Neural crest cell (in vitro differentiated cells): ENCODE measurements at places on chromosomes 12 and 14. TPM values are rescaled to one million over a fixed set of nuclear protein-coding genes. Genes with fewer than 3 reads are reported as not detected.
A peak's percentile ranks its signal among the peaks of the same experiment; 100 is the strongest.

DNA sequence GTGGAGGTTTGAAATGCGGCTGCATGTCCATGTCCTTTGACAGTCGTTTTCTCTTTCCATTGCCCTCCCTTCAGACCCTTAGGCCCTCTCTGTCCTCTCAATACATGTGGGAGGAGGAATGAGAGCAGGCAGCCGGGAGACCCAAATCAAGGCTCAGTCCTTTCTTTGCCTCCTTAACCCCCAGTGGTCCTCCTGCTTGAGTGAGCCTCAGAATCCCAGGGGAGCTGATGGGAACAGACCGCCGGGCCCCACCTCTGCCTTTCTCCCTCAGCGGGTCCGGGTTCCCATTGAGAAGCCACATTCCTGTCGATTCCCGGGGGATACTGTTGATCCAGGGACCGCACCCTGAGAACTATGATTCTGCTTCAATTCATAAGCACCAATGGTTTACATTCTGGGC is 77.9 kb upstream of the RFLNA start:
- H3K4me1 ChIP-seq: peaks cover 23% of the 10 kb centered on the region
- H3K4me3 ChIP-seq: no peak overlapping the region
- no peak for DNase-seq
- H3K27ac ChIP-seq: no peak overlapping the region
- peaks cover 7% of the 10 kb centered on the region for H3K27me3 ChIP-seq

- no peak overlapping the region for H3K27ac ChIP-seq
- H3K36me3 ChIP-seq: no peaks in the 10 kb centered on the region
- no peak for DNase-seq
- H3K4me1 ChIP-seq: no peaks in the 10 kb centered on the region
- H3K27me3 ChIP-seq: no peaks in the 10 kb centered on the region
These were observed 236.6 kb downstream of the SEC23A start for GRCh38 chr14:38866461-38866860.

- no peaks in the 10 kb centered on the region for H3K4me1 ChIP-seq
- no peak overlapping the region for H3K4me3 ChIP-seq
- no peaks in the 10 kb centered on the region for H3K36me3 ChIP-seq
- no peak overlapping the region for H3K27ac ChIP-seq
- H3K27me3 ChIP-seq: no peaks in the 10 kb centered on the region
These were observed 53.3 kb upstream of the STXBP6 start for GRCh38 chr14:25103271-25103670.

DNA sequence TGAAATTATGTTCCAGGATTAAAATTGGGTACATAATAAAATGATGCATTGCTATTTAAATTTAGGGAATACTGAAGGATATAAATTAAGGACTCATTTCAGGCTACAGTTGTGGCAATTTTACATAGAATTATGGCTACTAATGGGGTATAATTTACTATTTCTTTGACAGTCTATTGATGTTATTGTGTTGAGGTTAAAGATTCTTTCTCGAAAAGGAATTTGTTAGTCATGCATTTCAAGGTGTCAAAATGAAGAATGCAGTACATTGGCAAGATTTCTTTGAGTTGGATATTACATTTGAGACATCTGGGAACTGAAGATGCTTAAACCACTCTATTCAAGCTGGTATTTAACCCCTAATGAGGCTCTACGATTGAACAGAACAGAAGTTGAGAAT is 28.3 kb downstream of the SLC5A8 start:
- H3K4me1 ChIP-seq: no peaks in the 10 kb centered on the region
- H3K4me3 ChIP-seq: no peak overlapping the region
- peaks cover 22% of the 10 kb centered on the region for H3K27me3 ChIP-seq
- no peaks in the 10 kb centered on the region for H3K36me3 ChIP-seq

DNA sequence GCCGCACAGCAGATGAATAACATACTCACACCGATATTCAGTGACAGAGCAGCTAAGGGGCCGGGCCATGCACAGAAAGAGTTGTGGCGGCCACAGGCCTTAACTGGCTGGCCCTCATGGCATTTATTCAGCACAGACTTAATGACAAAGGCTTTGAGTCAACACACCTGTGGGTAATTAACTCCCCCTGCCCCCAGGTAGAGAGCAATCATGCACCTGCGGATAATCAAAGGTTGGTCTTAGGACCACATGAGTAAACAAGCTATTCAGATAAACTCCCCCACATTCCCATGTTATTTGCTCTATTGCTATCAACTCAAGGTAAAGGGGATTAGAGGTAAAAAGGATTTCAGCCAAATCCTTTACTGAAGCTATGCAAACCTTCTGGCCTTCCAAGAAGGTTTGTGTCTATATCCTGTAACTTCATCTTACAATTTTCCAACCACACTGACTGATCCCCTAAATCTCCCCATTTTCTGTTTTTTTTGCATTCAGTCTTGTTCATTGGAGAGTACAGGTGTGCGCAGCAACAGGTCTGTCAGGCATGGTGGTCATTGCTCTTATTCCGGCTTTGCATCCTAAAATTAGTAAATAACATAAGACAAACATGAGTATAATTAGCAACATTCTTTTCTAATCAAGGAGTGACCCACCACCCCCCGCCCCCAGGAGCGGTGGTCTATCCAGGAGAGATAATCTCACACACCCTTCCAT is 16.9 kb upstream of the BLTP3B start:
- H3K4me1 ChIP-seq: peaks cover 16% of the 10 kb centered on the region
- no peaks in the 10 kb centered on the region for H3K27me3 ChIP-seq
- no peak overlapping the region for H3K27ac ChIP-seq
- no peak for DNase-seq
- no peaks in the 10 kb centered on the region for H3K36me3 ChIP-seq

GRCh38 chr14:64501411-64502171 is 2.0 kb downstream of the ZBTB25 start:
- H3K36me3 ChIP-seq: no peaks in the 10 kb centered on the region
- H3K4me3 ChIP-seq: peak overlapping the region; percentile 94
- no peaks in the 10 kb centered on the region for H3K27me3 ChIP-seq
- H3K27ac ChIP-seq: no peak overlapping the region

DNA sequence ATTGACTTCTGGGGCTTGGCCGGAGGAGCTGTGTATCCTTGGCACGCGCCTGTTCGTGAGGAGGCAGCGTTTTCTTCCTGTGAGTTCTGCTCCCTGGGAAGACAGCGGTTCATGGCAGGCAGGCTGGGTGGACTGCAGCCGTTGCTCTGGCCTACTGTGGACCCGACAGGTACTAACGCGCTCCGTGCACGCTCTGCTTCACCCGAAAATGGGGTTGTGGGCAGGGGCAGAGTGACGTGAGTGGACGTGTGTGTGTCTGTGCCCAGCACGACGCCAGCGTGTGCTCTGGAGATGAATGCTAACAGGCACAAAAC is 179.1 kb downstream of the KIF26A start:
- no peak overlapping the region for H3K27ac ChIP-seq
- no peaks in the 10 kb centered on the region for H3K4me1 ChIP-seq
- no peaks in the 10 kb centered on the region for H3K36me3 ChIP-seq
- no peak for DNase-seq
- H3K4me3 ChIP-seq: no peak overlapping the region
- H3K27me3 ChIP-seq: peaks cover 6% of the 10 kb centered on the region

DNA sequence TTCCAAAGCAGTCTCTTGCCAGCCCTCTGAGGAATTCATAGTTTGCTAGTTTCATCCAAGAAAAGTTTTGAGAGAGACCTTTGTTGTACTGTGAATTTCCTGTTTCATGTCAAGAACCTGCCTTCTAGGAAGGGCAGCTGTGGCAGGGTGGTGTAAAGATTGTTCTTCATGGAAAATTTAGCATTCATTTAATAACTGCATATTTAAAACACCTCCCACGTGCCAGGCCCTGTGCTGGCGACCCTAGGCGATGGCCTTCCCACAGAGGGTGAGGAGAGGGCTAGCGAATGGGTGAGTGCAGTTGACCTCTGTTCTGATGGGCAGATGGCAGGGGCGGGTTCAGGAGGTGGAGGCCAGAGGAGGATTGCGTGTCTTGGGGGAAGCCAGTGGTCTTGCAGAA is 43.2 kb downstream of the MLXIP start:
- peak overlapping the region; percentile 44 for H3K27ac ChIP-seq
- H3K27me3 ChIP-seq: no peaks in the 10 kb centered on the region
- H3K4me3 ChIP-seq: no peak overlapping the region
- no peak for DNase-seq
- H3K4me1 ChIP-seq: peaks cover 36% of the 10 kb centered on the region

DNA sequence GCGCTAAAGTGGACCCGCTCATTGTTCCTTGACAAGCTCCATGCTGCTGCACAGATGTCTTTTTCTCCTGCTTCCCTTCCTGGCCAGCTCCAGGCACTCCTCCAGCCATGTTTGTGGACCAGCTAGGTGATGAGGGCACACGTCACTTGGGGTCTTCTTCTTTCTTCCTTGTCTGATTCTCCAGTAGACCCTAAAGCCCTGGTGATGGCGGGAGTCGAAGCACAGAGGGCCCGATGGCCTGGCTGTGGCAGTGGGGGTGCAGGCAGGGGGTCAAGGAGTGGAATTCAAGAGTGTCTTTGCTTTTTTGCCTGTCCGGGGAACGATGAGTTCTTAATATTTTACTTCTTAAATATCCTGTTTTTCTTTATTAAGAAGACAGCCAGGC is 23.0 kb upstream of the AMN start:
- no peak overlapping the region for H3K27ac ChIP-seq
- no peak for DNase-seq
- H3K4me3 ChIP-seq: no peak overlapping the region
- no peaks in the 10 kb centered on the region for H3K4me1 ChIP-seq
- H3K36me3 ChIP-seq: peaks cover 7% of the 10 kb centered on the region

- no peak overlapping the region for H3K4me3 ChIP-seq
- peaks cover 9% of the 10 kb centered on the region for H3K4me1 ChIP-seq
- DNase-seq: no peak
- peaks cover 26% of the 10 kb centered on the region for H3K27me3 ChIP-seq
- no peak overlapping the region for H3K27ac ChIP-seq
These were observed 4.4 kb downstream of the KRT2 start for GRCh38 chr12:52647601-52648000.

DNA sequence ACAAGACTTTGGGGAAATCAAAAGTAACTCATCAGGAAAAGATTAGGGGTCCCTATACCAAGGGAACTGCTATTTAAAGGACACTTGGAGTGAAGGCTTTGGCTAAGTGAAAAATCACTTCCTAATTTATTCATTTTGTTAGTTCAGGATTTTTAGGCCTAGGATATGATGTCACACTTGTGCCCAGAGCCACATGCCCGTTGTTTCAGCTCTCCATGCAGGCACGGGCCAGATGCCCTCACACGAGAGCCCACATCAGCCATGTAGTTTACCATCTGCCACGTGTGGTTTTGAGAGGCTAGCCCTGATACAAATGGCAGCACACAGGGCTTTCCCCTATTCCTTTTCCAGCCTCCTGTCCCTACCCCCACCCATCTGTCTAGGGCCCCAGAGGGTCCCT is 11.9 kb upstream of the LRP1-AS start:
- H3K36me3 ChIP-seq: peaks cover 24% of the 10 kb centered on the region
- H3K4me1 ChIP-seq: no peaks in the 10 kb centered on the region
- H3K27me3 ChIP-seq: no peaks in the 10 kb centered on the region
- DNase-seq: no peak
- H3K4me3 ChIP-seq: no peak overlapping the region
- H3K27ac ChIP-seq: no peak overlapping the region

DNA sequence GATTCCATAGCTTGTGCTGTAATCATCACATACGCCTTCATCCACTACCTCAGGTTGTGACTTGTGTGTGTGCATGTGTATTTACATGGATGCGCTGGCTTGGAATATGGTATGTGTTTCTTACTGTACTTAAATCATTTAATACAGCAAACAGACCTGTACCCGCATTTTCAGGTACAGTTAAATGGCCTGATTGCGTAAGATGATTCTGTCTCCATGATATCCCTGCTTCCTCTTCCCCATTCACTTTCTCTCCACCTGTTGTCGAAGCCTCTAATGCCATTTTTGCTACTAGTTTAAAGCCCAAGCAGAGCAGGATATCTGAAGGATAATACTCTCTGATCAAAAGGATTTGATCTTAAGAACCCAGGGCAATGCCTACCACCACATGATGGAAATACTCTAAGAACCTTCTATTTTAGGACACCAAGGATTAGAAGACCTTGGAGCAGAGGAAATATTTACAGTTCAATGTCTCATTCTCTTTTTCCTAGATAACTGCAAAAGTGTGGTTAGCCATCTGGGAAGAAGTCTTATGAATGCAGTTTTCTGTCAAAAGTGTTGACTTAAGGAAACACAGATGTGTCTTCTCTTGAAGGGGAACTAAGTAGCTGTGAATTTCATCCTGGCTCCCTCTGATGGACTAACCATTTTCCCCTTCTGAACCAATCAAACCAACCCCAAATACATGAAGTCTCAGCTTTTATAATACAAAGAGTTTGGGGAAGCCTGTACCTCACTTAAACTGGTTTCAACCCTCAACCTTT is 78.7 kb downstream of the HELB start:
- no peak overlapping the region for H3K27ac ChIP-seq
- no peak overlapping the region for H3K4me3 ChIP-seq
- peaks cover 11% of the 10 kb centered on the region for H3K36me3 ChIP-seq
- no peaks in the 10 kb centered on the region for H3K4me1 ChIP-seq

Gene GDF3
- not detected in 2 replicates for total RNA-seq

Gene SYT1
- 17.4 and 19.5 TPM in 2 replicates for total RNA-seq

Gene PARP2
- 50.7 and 53.2 TPM in 2 replicates for total RNA-seq

Gene PLEKHD1
- 0.14 TPM in 1 of 2 replicates, not detected in the other for total RNA-seq

Gene KRT7
- not detected in 2 replicates for total RNA-seq

Gene LGR5
- 8.0 and 10.3 TPM in 2 replicates for total RNA-seq

Gene RIPK3
- not detected in 2 replicates for total RNA-seq

Gene ACOT4
- total RNA-seq: 0.98 TPM in 2 replicates

Gene B4GALNT3
- 2.6 and 3.1 TPM in 2 replicates for total RNA-seq
